Caudate nucleus (tissue), 63 donors: ENCODE measurements at places on chromosomes 3 and 15.
A peak's percentile ranks its signal among the peaks of the same experiment; 100 is the strongest.

DNA sequence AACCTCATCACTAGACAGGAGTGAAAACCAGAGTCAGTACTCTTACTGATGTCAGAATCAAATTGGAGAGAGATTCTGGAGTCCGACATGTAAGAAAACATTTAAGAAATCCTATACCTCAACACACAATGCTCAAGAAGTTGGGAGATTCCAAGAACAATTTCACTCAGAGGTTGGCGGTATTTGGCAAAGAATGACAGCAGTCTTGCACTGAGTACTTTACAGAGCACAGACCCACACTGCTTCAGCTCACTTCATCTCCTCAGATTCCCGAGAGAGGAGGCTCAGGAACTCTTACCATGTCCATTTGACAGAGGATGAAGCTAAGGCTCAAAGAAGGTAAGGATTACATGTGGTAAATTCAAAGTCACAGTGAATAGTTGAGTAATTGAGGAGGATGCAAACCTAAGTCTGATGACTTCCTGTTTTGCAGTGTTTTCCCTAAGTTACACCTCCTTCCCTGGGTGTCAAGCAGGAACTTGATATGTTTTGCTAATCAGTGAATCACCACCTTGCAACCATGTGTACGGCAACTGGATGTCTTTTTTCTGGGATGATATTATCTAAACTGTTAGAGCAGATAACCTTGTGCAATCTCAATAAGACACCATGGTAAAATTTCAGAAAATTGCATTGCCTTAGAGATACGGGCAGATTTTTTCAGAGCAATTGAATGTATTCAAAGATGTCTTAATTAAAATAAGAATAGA is 61.3 kb upstream of the MME start:
- DNase-seq: no peak

- DNase-seq: peak; percentile 79
Observed at GRCh38 chr15:72203507-72203837, 5.9 kb upstream of the GRAMD2A start.

GRCh38 chr3:75115695-75116094 is 501.2 kb upstream of the CNTN3 start:
- DNase-seq: no peak

DNA sequence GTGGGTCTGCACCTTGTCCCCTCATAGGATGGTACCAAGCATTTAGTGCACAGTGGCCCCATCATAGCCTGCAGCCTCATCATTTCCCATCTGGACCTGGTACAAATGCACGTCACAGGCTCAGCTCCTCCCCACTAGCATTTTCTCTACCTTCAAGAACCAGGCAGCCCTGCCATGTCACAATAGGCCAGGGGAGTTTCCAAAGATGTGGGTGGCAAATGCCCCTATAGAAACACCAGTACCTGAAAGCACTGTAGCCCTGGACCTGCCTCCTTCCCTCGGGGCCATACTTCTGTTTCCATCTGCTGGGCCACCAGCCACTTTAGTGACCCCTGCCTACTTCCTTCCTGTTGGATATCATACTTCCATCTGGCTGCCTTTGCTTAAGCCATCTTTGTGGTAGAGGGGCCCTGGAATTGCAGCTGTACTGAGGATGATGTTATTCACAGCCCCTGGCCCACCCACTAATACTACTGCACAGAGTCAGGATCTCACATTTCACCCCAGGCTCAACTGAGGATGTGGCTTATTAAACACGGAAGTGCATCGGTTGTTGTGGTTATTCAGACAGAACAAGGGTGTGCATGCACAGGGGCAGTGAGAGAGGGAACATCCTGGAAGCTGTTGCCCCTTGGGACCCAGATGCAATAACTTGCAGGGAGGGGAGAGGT is 3.8 kb downstream of the TCTA start:
- no peak for DNase-seq

GRCh38 chr15:70101459-70102113 is 3.9 kb upstream of the TLE3 start:
- DNase-seq: no peak

GRCh38 chr15:66564136-66565041 is 1.4 kb downstream of the LCTL start:
- no peak for DNase-seq
